Endodermal cell (in vitro differentiated cells): ENCODE measurements at places on chromosomes 2 and 18. TPM values are rescaled to one million over a fixed set of nuclear protein-coding genes. Genes with fewer than 3 reads are reported as not detected.

DNA sequence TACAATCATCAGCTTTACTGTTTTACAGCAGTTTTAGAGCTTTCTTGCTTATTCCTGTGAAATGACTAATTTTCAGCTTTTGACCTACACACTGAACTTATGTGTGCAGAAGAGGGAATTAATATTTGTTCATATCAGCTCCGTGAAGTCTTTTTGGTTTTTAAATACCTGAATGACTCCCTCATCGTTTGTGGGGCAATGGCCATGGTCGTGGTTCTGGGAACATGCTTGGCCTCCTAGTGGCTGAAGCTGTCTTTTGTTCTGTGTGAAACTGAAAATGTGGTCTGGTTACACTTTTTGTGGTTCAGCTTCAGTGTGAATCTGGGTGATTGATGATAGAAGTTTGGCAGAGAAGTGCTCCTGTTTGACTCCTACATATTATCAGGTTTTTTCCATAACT lies 408.1 kb downstream of the THSD7B start:
- H3K4me3 ChIP-seq: no peak overlapping the region
- peaks cover 5% of the 10 kb centered on the region for H3K4me1 ChIP-seq
- H3K27ac ChIP-seq: no peak overlapping the region
- H3K36me3 ChIP-seq: no peaks in the 10 kb centered on the region
- no peaks in the 10 kb centered on the region for H3K27me3 ChIP-seq
- DNase-seq: peak; percentile 64

GRCh38 chr2:12651641-12652040 lies 65.1 kb upstream of the TRIB2 start:
- H3K36me3 ChIP-seq: no peaks in the 10 kb centered on the region
- DNase-seq: no peak
- H3K4me1 ChIP-seq: no peaks in the 10 kb centered on the region
- H3K27ac ChIP-seq: no peak overlapping the region
- H3K4me3 ChIP-seq: no peak overlapping the region

Gene CHRNG
- not detected in 2 replicates for total RNA-seq

- H3K4me3 ChIP-seq: no peak overlapping the region
- no peak for DNase-seq
- no peaks in the 10 kb centered on the region for H3K36me3 ChIP-seq
- H3K4me1 ChIP-seq: no peaks in the 10 kb centered on the region
- H3K27ac ChIP-seq: no peak overlapping the region
Measured at GRCh38 chr18:3410273-3410672, 39.7 kb upstream of the TGIF1 start.

Gene CSRNP3
- total RNA-seq: 13.6 to 16.1 TPM (median 14.1 TPM) in 3 replicates

DNA sequence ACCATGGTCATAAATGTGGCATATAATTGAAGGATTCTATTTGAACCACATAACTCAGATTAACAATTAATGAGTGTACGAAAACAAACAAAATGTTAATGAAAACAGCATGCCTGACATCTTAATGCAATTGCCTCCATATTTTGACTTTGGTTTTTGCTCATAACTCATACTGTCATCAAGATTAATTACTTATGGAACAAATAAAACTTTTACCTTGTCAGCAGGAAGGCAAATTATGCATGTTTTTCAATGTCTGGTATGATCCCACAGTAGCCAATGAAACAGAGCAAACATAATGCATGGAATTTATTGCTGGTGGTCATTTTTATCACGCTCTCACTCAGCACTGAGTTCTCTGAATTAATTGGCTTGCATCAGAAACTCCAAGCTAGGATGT lies 5.1 kb downstream of the PLEKHM3 start:
- no peaks in the 10 kb centered on the region for H3K4me1 ChIP-seq
- no peaks in the 10 kb centered on the region for H3K27me3 ChIP-seq
- DNase-seq: no peak
- H3K4me3 ChIP-seq: no peak overlapping the region
- no peak overlapping the region for H3K27ac ChIP-seq

- H3K27me3 ChIP-seq: no peaks in the 10 kb centered on the region
- no peak overlapping the region for H3K4me3 ChIP-seq
- DNase-seq: no peak
Measured at GRCh38 chr2:64905338-64906024, 83.7 kb upstream of the SLC1A4 start.

Gene KCNIP3
- 0.26 and 1.2 TPM in 2 replicates for total RNA-seq

DNA sequence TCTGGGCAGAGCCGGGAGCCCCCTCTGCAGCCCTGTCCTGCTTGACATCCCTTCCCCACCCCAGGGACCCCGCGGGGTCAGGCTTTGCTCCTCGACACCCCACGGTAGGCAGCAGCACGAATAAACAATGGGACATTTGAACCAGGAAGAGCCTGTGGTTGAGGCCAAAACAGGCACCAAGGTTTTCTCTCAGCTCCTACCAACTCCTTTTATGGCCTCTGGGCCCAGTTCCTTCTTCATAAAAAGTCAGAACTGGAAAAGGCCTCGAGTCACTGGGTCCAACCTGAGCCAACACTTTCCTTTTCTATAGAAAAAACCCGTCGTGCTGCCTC lies 20.6 kb downstream of the TEX44 start:
- H3K27me3 ChIP-seq: no peaks in the 10 kb centered on the region
- peak overlapping the region; percentile 98 for H3K27ac ChIP-seq
- H3K36me3 ChIP-seq: no peaks in the 10 kb centered on the region
- no peak for DNase-seq
- H3K4me3 ChIP-seq: peak overlapping the region; percentile 70

- H3K4me1 ChIP-seq: no peaks in the 10 kb centered on the region
- H3K4me3 ChIP-seq: no peak overlapping the region
- peaks cover 13% of the 10 kb centered on the region for H3K36me3 ChIP-seq
- DNase-seq: no peak
- no peak overlapping the region for H3K27ac ChIP-seq
- H3K27me3 ChIP-seq: no peaks in the 10 kb centered on the region
Measured at GRCh38 chr2:215998636-215999035, 14.7 kb downstream of the MREG start.

DNA sequence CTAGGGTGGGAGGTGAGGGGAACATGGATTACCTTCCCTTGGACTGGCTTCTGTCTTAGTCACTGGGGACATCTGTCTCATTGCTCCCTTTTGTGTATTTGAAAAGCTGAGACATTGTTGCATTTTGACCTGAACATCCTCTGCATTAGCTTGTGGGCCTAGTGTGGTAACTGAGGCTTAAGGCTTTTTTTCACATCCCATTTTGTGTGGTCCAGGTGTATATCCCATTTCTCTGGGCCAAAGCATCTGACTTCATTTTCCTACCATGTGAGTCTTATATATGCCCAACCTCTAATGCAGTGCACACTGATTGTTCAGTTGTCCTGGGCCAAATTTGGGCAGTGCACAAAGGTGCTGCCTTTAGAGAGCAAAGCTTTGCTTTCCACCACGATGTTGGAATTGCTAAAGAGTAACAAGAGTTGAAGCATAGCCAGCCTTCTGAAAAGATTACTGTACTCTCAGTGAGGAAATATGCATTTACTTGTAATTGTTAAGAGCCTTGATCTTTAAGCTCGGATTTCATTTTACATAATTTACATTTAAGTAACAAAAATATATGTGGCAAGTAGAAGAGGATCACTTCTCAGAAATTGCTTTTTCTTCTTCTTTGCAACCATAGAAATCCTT lies 13.3 kb downstream of the PRKCE start:
- no peak overlapping the region for H3K27ac ChIP-seq
- no peak overlapping the region for H3K4me3 ChIP-seq
- H3K27me3 ChIP-seq: peaks cover 12% of the 10 kb centered on the region

GRCh38 chr18:59359576-59359952 lies 499 bp upstream of the LMAN1 start:
- DNase-seq: no peak
- H3K27me3 ChIP-seq: peaks cover 24% of the 10 kb centered on the region
- H3K36me3 ChIP-seq: peaks cover 29% of the 10 kb centered on the region
- H3K27ac ChIP-seq: no peak overlapping the region
- peak overlapping the region; percentile 78 for H3K4me3 ChIP-seq

GRCh38 chr2:171317492-171318125 lies 116.2 kb downstream of the METTL8 start:
- peaks cover 20% of the 10 kb centered on the region for H3K4me1 ChIP-seq
- DNase-seq: peak; percentile 55
- no peak overlapping the region for H3K27ac ChIP-seq

Gene TSPYL6
- total RNA-seq: not detected in 3 replicates

Gene LCT
- total RNA-seq: 0.11 TPM in 2 replicates

DNA sequence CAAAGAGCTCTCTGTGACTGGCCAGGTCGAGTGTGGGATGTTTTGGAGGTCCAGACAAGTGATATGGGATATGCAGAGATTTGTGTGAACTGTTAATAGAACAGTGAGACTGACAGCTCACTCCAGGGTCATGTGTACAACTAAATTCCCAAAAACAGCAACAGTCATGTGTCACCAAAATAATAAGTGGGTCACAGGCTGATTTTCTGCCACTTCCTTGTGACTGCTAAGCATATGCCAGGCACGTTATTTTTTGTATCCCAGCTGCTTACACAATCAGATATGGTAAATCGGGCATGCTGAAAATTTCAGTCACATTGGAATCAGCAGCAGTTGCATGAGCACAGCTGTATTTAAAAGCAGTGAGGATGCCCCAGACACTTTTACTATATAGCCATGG lies 198.7 kb downstream of the PTGR3 start:
- H3K27me3 ChIP-seq: no peaks in the 10 kb centered on the region
- H3K4me3 ChIP-seq: no peak overlapping the region
- H3K4me1 ChIP-seq: peaks cover 9% of the 10 kb centered on the region

Gene FABP1
- total RNA-seq: not detected in 3 replicates

GRCh38 chr2:241730671-241731293 lies 3.6 kb upstream of the D2HGDH start:
- no peak overlapping the region for H3K27ac ChIP-seq
- no peak overlapping the region for H3K4me3 ChIP-seq
- H3K36me3 ChIP-seq: no peaks in the 10 kb centered on the region
- DNase-seq: no peak
- no peaks in the 10 kb centered on the region for H3K4me1 ChIP-seq
- no peaks in the 10 kb centered on the region for H3K27me3 ChIP-seq
